Ecto neural progenitor cell (in vitro differentiated cells): ENCODE measurements at places on chromosomes 16 and 17.

- no peak for DNase-seq
These were observed 151.2 kb downstream of the CMIP start for GRCh38 chr16:81595629-81596292.

GRCh38 chr17:42508426-42509165 lies 27.4 kb upstream of the NAGLU start:
- no peak for DNase-seq

DNA sequence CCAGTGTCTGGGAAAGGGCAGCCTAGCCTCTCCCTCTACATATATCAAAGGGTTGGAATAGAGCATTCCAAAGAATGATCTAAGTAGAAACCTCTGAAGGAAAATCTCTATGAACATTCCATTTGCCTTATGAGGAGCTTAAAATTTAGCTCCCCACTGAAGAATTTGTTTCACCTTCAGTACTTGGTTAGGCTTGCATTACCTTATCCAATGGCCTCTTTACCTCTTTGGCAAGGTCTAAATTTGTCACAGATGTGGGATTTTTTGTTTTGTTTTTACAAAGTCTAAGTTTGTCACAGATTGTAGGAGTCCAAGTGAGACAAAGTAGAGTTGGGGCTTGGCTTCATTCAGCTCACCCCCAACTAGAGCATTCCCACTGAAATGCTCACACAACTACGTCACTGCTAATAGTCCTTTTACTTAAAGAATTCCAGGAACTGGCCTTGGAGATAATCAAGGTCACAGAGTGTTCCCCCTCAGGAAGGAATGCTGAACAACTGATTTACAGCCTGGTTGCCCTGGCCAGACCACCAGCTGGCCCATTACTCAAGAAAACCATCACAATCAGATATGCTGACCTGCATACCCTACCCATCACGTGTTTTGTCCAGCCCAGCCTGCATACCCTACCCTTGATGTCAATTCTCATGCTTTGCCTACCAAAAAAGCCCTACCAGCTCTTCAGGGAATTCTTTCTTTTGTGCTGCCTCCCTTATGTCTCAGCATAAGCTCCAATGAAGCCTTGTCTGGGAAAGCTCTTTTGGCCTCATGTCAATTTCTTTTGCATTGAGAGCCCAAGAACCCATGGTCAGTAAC lies 26.5 kb upstream of the PPM1D start:
- DNase-seq: no peak

GRCh38 chr17:50691550-50692447 lies 15.9 kb downstream of the ANKRD40 start:
- DNase-seq: no peak

GRCh38 chr16:81843683-81844082 lies 64.6 kb downstream of the PLCG2 start:
- no peak for DNase-seq

DNA sequence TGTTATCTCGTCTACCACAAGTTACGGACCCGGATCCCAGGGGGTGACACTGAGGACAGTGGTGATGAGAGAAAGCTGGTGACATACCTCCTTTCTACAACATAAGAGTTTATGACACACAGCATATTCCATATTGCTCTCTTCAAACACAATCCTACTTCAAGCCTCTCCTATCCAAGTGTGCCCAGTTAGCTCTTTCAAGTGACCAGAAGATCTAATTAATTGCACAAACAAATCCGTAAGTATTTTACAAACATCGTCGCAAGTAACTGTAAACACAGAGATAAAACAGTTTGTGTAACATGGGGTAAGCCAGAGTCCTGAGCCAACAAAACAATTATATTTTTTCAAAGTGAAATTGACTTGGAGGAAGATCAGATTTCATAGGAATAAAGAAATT lies 235.0 kb downstream of the CHD9NB start:
- DNase-seq: no peak

GRCh38 chr16:84371553-84371865 lies 3.2 kb downstream of the ATP2C2 start:
- DNase-seq: no peak
